Activated CD4-positive, alpha-beta T cell treated with anti-CD3 and anti-CD28 coated beads, Interleukin-10, Interleukin-2, amounts not matched to agents 100 ng/mL and 50 ng/mL, durations not matched to agents 16 hours and 8 hours (primary cell): ENCODE measurements at places on chromosomes 5 and 9.
A peak's percentile ranks its signal among the peaks of the same experiment; 100 is the strongest.

- no peak for DNase-seq
These were observed 100.2 kb upstream of the IL12B start for GRCh38 chr5:159430361-159431012.

- no peak for DNase-seq
These were observed 22.5 kb downstream of the SEC61B start for GRCh38 chr9:99244344-99245260.

- DNase-seq = no peak
These were observed 25.1 kb downstream of the SLC44A1 start for GRCh38 chr9:105269593-105269992.

- no peak for DNase-seq
These were observed 5.4 kb upstream of the HEMGN start for GRCh38 chr9:97943308-97943855.

DNA sequence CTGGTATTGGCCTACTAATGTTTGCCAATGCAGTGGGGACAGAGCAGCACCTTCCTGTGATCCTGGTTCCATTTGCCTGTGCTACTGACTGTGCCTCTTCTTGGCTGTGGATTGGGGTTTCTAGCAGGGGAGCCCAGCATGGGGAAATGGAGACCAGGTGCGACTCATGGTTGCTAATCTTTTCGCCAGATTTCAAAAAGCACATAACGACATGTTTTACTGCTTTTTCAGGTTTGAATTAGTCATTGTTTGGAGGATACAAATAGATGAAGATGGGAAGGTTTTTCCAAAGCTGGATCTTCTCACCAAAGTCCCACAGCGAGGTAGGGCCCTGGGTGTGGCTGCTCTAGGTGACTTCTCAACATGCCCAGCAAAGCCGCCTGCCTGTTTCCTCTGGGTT is 57.6 kb downstream of the IPPK start:
- no peak for DNase-seq

GRCh38 chr5:134437847-134438581 is 26.3 kb upstream of the CDKN2AIPNL start:
- DNase-seq = no peak

GRCh38 chr9:126431077-126431742 is 104.6 kb downstream of the MVB12B start:
- DNase-seq = no peak

DNA sequence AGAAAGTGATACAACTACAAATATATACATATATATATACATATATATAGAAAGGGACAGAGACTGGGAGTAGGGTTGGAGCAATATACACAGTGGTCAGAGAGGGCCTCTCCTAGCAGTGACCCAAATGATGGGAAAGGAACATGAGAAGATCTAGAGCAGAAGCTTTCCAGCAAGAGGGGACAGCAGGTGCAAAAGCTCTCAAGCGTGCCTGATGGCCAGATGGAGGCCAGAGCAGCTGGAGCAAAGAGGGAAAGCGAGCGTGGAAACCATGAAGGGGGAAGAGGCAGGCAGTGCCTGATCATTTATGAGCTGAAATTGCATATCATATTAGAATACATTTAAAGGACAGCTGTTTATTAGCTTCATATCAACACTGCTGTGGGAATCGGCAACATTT is 7.6 kb upstream of the GRPEL2 start:
- no peak for DNase-seq

GRCh38 chr9:119810645-119811429 is 441.6 kb upstream of the BRINP1 start:
- DNase-seq = no peak

- DNase-seq = no peak
These were observed 27.9 kb upstream of the CDKN2B start for GRCh38 chr9:22036866-22037626.

DNA sequence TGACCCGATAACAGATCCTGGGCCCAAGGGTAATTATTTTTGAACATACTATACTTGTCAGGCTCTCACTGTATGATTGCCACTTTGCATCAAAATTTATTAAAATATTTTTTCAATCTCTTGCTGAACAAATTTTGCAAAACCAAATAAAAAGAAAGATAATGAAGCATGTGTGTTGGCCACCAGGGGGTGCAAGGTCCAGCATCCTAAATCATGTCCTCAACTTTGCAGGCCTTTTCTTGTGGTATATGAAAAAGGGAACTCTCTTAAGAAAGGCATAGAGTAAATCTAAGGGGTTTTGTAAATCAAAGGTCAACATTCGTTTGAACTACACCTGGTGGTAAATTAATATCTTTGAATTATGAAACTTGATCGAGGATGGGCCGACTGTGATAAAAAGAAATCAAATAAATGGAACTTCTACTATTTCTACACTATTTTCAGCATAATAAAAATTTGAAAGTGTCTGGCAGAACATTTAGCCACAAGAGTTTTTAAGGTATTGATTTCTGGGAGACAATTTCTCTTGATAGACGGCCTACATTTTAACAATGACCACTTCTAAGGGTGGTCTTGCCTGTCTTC is 676.5 kb downstream of the DMRTA1 start:
- peak; percentile 1 for DNase-seq

GRCh38 chr5:111720333-111720890 is 36.6 kb downstream of the NREP start:
- DNase-seq = no peak

DNA sequence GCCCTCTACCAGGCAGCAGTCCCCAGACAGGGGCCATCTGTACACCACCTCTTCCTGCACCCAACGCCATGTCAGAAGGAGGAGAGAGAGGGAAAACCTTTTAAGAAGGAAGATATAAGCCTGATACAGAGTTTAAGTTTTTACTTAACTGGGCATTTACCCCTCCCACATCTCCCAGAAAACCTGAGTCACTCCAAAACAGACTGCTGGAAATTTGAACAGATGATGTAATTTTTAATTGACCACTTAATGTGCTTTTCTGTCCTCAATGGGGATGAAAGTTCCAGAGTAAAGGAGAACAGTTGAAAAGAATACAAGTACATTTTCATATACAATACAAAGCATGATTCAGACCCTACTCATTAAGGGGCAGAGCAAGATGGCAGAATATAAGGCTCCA is 63.9 kb downstream of the TTC39B start:
- no peak for DNase-seq

- peak; percentile 26 for DNase-seq
These were observed 75.6 kb downstream of the ST8SIA4 start for GRCh38 chr5:100827481-100827889.

DNA sequence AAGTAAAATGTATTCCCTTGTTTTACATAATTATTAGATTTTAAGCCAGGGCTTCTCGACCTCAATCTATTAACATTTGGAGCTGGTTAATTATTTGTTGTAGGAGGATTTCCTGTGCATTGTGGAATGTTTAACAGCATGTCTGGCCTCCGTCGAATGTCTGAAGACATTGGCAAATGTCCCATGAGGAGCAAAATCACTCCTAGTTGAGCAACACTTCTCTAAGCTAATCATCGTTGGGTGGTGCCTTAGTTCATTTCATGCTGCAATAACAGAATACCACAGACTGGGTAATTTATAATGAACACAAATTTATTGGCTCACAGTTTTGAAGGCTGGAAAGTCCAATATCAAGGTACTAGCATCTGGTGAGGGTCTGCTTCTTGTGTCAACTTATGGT is 13.4 kb upstream of the VPS13A start:
- DNase-seq = no peak

DNA sequence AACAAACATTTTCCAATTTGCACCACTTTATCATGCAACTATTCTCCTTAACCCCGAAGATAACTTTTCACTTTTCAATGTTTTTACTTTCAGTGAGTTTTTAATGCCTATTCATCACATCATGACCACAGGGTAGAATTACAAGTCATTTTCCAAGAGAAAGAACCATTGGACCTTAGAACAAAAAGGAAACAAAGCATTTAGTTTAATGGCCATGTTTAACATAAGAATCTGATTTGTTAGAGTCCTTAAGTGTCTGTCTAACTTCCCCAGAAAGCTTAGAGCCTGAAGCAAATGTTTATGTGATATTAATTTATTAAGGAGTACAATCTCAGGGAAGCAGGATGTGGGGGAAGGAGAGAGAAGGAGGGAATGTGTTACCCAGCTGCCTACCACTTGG is 325.8 kb upstream of the RIOK2 start:
- no peak for DNase-seq

GRCh38 chr5:18712936-18713485 is 1078.8 kb downstream of the TAF11L14 start:
- no peak for DNase-seq

- no peak for DNase-seq
These were observed 4.5 kb upstream of the FXN start for GRCh38 chr9:69030851-69031645.

DNA sequence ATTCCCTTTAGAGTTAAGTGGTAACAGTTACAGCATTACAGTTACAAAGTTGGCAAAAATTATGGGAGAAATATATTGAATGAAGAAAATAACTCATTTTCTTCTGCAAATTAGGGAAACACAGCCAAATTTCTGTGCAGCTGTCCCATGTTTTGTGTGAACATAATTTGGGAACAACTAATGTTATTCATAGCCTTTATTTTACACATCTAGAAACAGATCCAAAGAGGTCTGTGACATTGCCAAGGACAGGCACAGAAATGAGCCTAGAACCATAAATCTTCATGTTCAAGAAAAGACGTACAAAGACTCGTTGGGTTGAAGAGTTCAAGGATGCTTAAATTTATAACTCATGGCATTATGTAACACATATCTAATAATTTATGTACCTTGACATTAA is 114.1 kb upstream of the TXNDC8 start:
- DNase-seq = no peak

DNA sequence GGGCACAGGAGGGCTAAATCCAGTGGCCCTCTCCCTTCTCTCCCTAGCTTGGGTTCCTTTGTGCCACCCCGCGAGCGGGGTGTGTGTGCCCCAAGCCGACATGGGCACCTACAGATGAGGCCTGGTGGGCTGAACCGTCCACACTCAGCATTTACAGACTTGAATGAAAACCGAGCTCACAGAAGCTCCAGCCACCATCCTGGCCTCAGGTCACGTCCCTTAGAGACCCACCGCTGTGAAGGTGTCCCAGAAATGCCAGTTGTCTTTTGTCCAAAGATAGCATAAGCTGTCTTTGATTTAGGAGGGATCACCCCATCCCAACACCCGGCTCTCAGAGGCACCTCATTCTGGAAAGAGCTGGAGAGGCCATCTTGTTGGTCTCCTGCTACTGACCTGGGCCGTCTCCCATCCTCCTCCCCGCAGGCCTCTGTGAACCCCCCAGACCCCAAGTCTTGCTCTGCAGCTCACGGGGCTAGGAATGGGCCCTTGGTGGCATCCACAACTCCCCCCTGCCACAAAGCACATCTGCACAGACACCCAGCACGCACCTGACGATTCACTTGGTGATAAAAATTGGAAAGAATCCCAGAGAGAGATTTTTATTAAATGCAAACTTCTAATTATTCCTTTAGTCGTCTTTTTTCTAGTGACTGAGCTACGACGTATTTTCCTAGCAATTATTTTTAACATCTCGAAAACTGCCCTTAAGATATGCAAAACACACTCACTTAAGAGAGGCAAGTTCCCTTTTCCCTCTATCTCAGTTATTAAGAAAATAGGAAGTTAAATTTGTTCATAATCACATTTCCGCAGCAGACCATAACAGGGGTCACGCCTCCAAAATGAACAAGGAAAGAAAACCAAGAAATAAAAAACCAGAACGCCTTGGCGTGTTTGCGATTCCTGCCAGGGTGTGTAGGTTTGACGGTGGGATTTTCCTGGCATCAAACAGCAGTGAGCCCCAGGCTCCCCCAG is 80.5 kb upstream of the LMX1B start:
- DNase-seq = no peak

- DNase-seq = no peak
These were observed 25.3 kb downstream of the DAP start for GRCh38 chr5:10735569-10736276.

DNA sequence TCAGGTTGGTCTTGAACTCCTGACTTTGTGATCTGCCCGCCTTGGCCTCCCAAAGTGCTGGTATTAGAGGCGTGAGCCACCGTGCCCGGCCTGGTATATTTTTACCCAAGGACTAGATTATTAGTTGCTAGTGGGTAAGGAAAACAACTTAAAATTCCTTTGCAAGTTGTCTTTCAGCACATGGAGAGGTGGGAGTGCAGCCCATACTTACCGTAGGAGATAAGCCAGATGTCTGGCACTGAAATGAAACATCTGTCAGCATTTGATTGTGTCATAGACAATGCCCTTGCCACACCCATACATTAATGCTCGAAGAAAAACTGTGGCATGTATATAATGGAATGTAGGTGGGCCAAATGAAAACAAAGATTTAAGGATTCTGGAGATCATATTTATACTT is 36.6 kb upstream of the ANKH start:
- DNase-seq = no peak

- DNase-seq = no peak
These were observed 372.5 kb upstream of the KCNN2 start for GRCh38 chr5:113989278-113989912.

GRCh38 chr9:37144762-37145161 is 24.4 kb downstream of the ZCCHC7 start:
- DNase-seq = no peak

DNA sequence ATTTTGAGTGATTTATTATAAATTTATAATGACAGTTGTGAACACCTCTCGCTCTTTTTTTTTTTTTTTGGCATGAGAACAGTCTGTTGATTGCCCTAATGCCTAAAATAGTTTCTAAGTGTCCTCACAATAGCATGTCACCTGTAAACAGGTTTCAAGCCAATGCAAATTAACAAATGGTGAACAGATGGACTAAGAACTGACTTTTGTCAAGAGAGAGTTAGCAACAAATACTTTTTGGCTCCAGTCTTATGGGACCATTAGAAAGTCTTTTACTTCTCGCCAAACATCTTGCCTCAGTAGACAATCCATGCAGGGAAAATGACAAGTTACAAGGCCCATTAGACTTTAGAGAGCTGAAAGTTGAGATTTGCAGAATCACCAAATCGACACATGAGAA is 67.8 kb downstream of the MED27 start:
- DNase-seq = no peak

GRCh38 chr5:61333954-61334867 is 2.2 kb downstream of the ZSWIM6 start:
- no peak for DNase-seq
